ENCODE measurements at places on chromosomes 2 and 18.

DNA sequence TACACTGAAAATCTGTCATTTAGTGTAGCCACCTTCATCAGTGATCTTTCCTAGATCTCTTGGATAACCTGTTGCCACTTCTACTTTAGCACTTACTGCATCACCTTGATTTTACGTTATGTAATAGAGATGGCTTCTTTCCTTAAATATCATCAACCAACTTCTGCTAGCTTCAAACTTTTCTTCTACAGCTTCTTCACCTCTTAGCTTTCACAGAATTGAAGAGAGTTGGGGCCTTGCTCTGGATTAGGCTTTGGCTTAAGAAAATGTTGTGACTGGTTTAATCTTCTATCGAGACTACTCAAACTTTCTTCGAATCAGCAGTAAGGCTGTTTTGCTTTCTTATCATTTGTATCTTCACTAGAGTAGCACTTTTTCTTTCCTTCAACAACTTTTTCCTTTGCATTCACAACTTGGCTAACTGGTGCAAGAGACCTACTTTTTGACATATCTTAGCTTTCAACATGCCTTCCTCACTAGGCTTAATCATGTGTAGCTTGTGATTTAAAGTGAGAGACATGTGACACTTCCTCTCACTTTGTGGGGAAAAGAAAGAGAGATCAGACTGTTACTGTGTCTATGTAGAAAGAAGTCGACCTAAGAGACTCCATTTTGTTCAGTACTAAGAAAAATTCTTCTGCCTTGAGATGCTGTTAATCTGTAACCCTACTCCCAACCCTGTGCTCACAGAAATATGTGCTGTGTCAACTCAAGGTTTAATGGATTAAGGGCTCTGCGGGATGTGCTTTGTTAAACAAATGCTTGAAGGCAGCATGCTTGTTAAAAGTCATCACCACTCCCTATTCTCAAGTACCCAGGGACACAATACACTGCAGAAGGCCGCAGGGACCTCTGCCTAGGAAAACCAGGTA lies 99.6 kb downstream of the ATL2 start:
- no peak for DNase-seq

GRCh38 chr2:176126929-176127773 lies 2.4 kb upstream of the HOXD8 start:
- peak; percentile 80 for DNase-seq

- no peak for DNase-seq
Observed at GRCh38 chr2:98705333-98705617, 25.7 kb downstream of the MGAT4A start.

- DNase-seq: peak; percentile 63
Observed at GRCh38 chr18:8478166-8478967, 130.9 kb upstream of the RAB12 start.

GRCh38 chr2:224440988-224441387 lies 39.1 kb upstream of the FAM124B start:
- no peak for DNase-seq

DNA sequence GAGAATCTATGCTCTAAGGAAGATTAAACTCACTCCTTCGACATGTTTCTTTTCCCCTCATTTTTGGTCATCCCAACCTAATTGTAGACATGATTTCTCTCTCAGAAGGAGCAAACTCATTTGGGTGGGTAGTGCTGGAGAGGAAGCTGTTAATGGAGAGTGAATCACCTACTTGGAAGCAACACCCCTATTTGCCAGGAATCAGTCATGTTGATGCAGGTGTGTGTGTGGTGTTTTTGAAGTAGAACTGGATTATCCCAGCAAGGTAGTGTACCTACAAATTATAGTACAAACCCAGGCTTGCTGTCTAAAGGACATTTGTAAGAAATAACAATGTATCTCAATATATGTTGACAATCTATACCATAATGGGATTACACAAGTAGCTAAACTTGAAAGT lies 186.4 kb downstream of the EPHA4 start:
- DNase-seq: no peak

DNA sequence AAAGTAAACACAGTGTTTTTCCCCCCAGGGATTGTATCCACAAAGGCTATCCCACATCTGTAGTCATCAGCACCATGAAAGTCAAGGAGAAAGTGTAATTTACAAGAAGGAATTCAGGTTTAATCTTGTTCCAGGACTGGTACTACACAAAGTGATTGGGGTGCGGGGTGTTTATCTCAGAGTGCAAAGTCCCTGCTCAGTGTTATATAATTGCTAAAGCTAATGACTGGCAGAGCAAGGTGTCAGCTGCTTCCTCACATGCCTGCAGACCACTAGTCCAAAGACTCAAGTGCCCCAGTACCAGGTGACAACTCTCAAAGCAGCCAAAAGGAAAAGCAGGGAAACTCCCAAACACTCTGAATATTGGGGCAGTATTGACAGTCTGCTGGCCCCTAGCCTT lies 40.4 kb upstream of the PDCL3 start:
- no peak for DNase-seq

- no peak for DNase-seq
Observed at GRCh38 chr2:171553236-171553635, 31.0 kb downstream of the CYBRD1 start.

GRCh38 chr2:117771969-117772630 lies 42.4 kb upstream of the DDX18 start:
- DNase-seq: no peak

DNA sequence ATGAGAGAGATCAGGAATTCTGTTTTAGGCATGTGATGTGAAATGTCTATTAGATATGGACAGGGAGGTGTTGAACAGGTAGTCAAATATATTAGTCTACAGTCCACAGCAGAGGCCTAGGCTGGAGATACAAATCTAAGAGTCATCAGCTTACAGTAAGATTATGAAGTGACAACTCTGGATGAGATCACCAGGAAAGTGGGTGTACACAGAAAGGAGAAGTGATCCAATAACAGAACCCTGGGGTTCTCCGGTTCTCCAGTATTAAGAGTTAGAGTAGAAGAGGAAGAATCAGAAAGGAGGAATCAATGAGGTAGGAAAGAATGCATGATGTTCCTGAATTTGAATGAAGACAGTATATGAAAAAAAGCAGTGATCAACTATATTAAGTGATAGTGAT lies 362.3 kb downstream of the FIGN start:
- DNase-seq: no peak

DNA sequence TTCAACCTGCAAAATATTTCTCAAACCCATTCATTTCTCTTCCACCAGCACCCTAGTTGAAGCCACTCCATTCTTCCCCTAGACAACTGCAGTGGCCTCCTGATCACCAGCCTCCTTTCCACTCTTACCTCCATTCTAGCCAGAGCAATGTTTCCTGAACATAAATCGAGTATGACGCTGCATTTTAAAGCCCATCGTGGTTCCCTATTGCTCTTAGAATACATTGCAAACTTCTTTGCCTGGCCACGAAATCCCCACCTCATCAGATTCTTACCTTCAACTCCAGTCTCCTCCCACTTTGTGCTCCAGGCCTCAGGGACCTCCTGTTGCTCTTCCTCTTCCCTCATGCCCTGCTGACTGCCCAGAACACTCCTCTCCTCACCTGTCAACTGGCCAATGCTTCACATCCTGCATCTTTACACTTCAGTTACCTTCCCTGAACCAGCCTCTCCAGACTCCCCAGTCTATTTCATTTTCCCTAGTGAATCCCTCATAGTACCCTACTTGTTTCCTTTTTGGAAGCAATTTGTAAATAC lies 176.5 kb upstream of the CTAGE1 start:
- DNase-seq: no peak

DNA sequence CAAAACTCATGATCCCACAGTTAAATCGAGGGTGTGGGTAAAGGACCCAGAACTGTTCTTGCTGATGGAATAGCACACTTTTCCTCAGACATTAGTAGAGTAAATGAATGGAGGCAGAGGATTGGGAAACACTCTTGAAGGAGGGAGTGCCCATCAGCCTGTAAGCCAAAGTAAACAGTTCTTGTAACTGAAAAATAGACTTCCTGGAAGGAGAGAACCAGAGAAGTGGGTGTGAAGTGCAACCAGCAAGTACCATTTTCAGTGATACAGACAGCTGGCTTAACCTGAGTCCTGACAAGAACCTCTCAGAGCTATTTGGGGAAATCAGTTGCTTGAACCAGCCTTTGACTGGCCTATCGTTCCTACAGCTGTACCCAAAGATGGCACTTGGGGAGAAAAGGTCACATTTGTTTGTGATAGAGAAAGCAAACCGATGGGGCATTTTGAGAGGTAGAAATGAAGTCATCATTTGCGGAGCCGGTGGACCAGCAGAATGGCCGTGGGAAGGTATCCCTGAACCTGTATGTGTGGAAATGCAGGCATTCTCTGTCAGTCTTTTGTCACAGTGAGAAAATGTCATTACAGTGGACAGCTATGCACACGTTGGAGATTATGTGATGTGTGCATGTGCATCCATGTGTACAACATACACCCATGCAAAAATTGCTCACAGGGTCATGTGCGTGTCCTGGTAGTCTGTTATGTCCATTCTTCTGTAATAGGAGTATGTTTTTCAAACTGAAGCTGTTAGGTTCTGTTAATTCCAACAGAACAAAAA lies 17.8 kb downstream of the CRIM1 start:
- no peak for DNase-seq

GRCh38 chr2:104562537-104562936 lies 291.4 kb upstream of the POU3F3 start:
- no peak for DNase-seq

DNA sequence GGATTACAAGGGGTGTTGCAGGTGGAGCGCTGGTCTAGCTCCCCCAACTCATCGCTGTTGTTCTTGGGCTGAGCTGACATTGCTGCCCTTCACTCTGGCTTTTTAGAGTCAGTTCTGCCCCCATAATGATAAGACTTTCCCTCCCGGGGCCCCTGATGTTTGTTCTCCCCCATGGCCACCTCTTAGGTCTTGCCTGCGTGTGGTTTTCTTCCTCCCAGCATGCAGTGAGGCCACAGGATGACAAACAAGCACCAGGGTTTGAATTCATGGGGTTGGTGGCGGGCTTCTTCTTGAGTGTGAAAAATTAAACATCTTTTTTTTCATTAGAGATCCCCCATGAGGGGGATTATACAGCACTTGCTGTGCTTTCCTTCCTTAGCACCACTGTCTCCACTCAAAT lies 74.1 kb downstream of the CTAGE1 start:
- no peak for DNase-seq

DNA sequence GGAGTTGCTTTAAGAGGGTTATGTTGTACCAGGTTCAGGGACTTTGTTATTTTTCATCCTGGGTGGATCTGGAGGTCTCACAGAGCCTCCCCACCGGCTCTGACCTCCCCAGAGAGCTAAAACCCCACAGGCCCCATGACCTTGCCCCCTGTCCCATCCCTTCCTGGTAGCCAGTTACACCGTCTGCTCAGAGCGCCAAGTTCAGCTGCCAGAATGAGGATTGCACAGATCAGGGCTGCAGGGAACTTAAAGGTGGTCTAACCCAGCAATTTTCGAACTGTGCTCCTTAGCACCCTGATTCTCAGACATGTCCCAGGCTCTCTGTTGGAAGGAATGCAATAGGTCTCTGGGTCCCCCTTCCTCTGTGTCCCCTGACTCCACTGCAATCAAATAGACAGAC lies 32.1 kb downstream of the ATOH8 start:
- no peak for DNase-seq

DNA sequence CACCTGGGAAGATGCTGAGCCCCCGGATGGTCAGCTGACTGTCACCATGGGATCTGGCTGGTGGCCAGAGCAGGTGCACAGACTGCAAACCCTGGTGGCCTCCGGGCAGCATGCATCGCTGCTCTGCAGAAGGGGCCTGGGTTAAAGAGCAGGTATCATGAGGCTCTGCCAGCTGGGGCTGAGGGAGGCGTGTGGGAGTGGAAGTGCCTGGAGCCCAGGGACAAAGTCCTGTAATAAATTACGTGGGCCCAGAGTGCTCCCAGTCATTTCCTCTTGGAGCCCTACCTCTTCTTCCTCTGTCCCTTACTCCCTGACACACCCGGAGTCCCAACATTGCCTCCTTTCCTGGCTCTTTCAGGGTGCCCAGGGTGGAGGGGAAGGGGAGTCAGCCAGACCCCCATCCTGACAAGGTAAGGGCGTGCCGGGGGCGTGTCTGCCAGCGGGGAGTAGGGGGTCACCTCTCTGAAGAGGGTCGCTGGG lies at the start of gene MYO7B:
MYO7B (plus strand) TSS at position 262 of the 480 bp plus-strand sequence. CDS start 24,040 bp downstream, outside the sequence.
- DNase-seq: no peak

GRCh38 chr2:80592106-80592505 lies 287.6 kb upstream of the LRRTM1 start:
- DNase-seq: no peak

DNA sequence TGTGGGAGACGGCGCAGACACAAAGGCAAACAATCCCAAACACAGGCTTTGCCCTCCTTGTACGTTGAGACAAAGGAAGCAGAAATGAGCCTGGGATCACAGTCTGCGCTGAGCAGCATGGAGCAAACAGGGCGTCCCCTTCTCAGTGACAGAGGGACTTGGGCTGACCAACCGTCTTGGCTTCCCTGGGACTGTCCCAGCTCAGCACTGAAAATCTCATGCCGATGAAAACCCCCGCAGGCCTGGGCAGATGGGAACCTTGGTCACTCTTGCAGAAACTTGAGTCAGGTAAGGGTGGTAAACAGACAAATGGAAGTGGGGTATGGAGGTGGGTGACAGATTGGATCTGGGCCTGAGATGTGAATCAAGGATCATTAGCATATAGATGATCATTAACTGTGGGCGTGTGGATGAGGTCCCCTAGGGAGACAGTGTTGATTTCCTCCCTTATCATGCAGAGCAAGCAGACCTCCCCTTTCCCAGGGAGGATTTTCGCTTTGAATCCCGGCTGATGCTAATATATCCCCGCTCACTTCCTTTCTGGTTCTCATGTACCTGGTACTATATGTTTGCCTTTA lies 19.1 kb upstream of the SH3BP4 start:
- no peak for DNase-seq

GRCh38 chr18:70221156-70221914 lies 15.8 kb upstream of the RTTN start:
- DNase-seq: no peak

- DNase-seq: no peak
Observed at GRCh38 chr2:76120176-76120575, 409.5 kb upstream of the GCFC2 start.

DNA sequence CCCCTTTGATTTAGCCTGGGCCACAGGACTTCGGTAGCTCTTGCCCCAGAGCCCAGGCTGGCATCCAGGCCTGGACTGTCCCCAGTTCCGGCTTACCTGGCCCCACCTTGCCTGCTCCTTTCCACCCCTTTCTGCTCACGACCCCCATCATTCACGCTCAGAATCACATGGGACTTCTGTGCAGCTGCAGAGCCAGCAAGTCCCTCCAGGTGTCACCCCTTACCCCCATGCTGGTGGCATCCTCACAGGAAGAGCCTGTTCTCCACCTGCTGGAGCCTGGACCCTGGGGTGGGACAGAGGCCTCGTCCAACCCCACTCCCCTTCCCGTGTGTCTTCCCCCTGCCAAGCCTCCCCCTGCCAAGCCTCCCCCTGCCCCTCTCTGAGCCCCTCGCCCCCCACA lies 7.9 kb upstream of the KCNIP3 start:
- no peak for DNase-seq
